ENCODE measurements at places on chromosomes 5 and 9.

DNA sequence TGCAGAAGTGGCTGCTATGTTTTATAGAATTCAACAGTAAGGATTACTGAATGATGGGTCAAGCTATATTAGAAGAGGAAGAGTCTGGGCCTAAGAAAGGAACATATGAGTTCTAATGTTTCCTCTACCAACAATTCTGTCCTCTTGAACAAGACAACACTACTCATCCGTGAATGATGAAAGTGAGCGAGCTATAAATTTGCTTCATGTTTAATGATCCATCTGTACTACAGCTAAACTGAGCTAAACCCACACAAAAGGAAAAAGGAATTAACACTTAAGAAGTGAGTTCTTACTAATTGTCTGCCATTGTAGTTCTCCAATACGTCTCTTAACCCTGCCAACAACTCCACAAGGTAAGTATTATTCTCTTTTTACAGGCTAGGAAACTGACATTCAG is 204.4 kb downstream of the GLIS3 start:
- no peak for DNase-seq

DNA sequence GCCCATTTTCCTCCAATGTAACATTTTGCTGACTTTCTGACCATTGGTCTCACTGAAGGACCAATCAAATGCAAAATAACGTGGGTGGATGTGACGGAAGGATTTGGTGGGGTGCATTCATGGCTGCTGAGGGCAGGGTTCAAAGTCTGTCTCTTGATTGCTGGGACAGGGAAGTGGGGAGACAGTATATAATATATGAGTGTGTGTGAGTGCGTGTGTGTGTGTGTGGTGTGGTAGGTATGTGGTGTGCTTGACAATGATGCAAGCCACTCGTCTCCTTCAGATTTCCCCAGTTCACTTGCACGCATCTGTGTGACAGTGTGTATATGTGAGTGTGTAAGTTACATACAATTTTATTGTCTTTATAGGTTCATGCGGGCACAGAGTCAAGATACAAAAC is 477.3 kb downstream of the DIRAS2 start:
- no peak for DNase-seq

DNA sequence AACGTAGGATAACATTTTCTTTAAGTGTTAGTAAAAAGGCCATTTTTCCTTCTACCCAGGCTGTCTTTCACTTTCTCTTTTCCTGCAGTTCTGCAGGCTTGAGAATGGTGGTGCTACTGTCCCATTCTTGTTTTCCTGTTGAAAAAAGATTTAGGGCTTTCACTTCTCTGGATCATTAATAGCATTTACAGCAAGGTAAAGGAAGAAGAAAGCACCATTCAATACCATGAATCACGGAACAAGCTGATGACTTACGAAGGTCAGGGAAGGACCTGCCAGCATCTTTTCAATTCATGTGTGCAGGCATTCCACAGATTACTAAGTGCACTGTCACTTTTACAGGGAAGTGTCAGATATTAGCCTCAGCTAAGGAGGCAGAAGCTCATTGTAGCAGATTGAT is 292.8 kb downstream of the YTHDC2 start:
- no peak for DNase-seq

DNA sequence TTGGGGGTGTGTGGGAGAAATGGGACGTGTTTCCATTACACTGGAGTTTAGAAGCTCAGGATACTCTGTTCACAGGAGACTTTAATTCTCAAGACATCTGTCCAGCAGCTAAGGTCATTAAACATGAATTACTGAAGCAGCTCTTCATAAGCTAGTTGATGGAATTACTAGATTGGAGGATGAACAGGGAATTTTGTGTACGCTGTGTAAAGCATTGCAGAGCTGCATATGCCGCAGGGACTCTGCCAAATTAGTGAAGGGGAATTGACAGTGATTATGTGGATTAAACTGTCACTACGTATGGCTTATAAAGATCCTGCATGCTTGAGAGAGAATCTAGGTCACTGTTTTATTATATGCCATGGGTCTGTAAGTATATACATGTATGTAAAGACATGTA is 177.5 kb upstream of the TBC1D2 start:
- DNase-seq: no peak

- DNase-seq: no peak
Observed at GRCh38 chr9:6897898-6898302, 140.1 kb downstream of the KDM4C start.

GRCh38 chr9:101333926-101334702 is 50.7 kb downstream of the BAAT start:
- DNase-seq: no peak

GRCh38 chr9:124795881-124796431 is 19.0 kb downstream of the OLFML2A start:
- DNase-seq: no peak

- peak; percentile 48 for DNase-seq
Observed at GRCh38 chr9:134455934-134456755, 129.9 kb downstream of the RXRA start.

- no peak for DNase-seq
Observed at GRCh38 chr5:75363111-75363510, 26.1 kb downstream of the HMGCR start.

DNA sequence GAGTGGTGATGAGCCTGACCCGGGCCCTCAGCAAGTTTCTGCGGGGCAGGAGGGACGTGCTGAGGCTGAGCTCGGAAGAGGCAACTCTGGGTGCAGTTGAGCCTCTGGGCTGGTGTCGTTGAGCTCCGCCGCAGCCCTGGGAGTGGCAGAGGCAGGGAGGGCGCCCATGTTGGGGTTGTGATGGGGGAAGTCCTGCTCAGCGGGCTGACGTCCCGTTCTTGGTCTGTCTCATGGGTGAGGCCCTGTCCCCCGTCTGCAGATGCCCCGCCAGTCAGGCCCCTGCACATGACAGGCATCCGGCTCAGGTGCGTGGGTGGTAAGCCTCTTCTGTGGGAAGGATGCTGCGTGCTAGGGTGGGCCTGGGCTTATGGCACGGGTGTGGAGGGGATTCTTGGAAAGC is 64.3 kb downstream of the RXRA start:
- peak; percentile 78 for DNase-seq

- DNase-seq: no peak
Observed at GRCh38 chr9:70556771-70557170, 142.3 kb upstream of the KLF9 start.

DNA sequence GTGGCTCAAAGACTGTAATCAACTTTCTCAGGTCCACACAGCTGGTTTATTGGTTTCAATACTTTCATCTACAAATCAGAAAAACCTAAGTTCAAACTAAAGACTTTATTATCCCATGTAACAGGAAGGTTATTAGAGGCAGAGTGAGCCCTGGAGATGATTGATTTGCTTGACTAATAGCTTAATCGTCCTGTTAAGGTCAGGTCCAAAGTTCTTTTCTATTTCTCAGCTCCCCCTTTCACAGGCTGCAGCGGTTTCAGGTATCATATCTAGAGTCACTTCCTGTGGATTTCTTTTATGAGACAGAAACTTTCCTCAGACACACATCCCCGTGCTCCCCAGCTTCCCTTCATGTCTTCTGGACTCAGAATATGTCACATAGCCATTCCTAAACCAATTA is 166.4 kb downstream of the PRELID2 start:
- no peak for DNase-seq

GRCh38 chr9:133785753-133786370 is 47.7 kb upstream of the SARDH start:
- no peak for DNase-seq

GRCh38 chr5:168424594-168425323 is 61.5 kb upstream of the RARS1 start:
- DNase-seq: no peak

GRCh38 chr5:146765089-146765832 is 113.3 kb downstream of the PPP2R2B start:
- DNase-seq: no peak

DNA sequence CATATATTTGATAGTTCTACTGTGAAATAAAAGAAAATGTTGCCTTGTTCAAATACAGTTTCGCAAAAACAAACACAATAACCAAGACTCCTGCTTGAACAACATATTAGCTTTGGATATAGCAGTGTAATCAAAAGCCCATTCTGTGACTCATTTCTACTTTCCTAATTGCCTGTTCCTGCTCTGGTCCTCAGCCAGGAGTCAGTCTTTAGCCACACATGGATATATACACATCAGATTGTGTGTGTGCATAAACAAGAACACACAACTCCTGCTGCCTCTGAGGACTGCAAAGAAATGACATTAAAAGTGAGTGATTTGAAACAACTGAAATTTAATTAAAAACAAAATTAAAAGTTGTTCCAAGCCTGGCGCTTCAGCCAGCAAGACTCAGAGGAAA is 334.8 kb downstream of the TRIM32 start:
- no peak for DNase-seq

DNA sequence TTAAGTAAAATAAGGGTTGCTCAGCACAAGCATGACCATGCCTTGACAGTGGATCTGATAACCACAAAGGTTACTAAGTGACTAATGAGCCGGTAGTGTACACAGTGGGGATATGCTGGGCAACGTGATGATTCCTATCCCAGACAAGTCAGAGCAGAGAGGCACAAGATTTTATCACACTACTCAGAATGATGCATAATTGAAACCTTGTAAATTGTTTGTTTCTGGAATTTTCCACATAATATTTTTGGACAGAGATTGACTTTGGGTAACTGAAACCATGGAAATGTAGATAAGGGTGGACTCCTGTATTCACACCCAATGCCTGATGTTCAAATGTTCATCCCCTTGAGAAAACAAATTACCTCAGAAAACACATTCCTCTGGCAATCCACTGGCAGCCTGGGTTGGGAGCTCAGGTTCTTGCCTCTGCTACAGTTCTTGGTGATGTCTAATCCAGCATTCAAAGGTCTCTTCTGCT is 16.2 kb upstream of the ERAP1 start:
- DNase-seq: no peak

DNA sequence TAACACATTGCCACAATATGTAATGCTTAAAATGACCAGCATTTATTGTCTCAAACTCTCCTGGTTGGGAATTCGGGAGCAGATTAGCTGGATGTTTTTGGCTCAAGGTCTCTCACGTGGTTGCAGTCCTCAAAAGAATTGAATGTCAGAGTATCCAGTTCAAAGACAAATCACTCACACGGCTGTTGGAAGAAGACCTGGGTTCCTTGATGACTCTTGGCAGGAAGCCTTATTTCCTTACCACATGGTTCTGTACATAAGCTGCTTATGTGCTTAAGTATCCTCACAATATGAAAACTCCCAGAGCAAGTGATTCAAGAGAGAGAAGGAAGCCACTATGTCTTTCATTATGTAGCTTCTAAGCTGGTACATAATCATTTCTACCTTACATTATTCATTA is 230.3 kb upstream of the PTPRD start:
- no peak for DNase-seq

DNA sequence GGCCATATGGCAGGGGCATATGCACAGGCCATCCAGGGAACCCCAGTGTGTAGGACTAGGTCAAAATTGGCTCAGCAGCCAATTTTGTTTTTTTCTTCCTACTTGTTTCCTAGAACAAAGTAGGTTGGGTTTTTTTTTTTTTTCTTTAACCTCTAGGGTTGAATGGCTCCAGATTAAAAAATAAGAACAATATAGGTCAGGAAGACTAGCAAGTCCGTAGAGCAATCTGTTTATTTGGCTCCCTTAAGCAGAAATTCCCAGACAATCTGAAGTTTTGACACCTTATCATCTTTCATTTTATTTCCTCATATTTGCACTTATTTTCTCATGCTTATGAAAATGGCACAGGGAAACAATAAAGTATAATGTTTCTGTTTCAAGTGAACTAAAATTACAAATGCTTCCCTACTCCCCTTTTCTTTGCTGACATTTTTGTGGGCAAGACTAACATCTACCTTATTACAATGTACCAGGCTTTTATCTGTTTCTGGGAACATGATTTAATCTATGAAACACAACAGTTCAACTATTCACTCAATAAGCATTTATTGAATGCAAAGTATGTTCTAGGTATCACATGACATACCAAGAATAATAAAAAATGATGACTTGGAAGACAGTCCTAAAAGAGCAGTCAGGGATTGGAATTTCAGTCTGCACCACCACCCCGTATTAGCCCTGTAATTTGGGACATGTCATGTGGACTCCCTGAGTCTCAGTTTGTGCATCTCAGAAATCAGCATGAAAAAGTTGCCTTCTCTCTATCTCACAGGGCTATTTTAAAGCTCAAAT is 30.5 kb downstream of the TLR4 start:
- DNase-seq: no peak
